NCI-H748 treated with DMSO at 0.1 percent for 48 hours (cell line): ENCODE measurements at places on chromosomes 7 and 10.

DNA sequence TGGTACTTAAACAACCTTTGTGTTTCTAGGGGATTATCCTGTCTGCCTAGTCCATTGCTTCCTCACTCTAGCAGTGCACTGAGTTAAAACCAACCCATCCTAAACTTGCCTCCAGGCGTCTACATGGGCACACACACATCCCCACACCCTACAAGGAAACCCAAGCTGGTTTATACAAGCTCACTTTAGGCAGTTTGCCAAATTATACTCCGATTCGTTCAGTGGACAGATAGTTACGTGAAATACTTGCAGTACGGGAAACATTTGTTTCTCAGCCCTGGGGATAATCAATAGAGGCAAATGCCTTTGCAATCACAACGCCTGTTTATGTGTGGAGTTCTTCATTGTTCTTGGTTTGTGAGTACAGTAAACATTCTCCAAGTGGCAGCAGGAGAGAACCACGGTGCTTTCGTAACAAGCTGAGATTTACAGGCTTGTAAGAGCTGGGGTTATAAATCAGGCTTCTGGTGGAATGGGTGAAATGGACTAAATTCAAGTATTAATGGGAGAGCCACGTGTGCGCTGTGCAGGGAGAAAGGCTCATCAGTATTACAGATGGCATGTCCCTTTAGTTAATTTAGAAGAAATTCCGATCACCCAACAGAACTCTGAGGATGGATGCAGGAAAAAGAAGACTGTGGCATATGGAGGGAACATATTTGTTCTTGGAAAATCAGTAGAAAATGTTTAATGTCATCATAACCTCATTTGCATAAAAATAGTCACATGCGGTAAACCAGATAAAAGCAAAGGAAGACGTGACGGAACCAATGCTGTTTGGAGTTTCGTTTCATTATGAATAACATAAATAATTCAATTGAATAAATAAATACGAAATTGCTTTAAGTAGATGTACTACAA is 217.1 kb downstream of the GALNT17 start:
- no peak for DNase-seq

DNA sequence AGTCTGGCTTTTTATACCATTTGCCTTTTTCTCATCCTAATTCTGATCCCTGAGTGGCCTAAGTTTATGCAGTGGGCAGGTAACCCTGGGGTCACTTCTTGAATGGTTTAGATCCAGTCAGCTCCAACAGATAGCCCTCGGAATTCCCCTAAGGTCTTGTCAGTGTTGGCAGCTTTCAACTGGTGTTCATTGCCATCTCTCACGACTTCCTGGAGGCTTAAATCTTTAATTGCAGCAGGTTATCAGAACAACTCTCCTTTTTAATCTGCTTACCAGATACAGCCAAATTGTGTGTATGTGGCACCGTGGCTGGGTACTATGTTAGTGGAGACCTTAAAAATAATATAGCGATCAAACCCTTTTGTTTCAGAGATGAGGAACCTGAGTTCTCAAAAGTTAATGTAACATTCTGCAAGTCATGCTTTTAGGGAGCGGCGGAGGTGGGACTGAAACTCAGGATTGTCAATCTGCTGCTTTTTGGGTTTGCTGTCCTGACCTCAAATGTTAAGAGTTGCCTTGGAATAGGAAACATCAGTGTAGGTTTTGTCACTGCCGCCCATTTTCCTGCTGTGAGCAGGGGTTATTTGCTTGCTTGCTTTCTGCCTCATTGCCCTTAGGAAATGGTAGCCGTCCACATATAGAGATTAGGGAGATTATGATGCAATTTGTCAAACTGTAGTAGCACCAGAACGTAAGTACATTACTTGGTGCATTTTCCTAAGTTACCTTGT is 818 bp downstream of the DLD start:
- DNase-seq, result no peak

- DNase-seq, result no peak
Measured at GRCh38 chr7:99926321-99926720, 3.1 kb downstream of the GJC3 start.

DNA sequence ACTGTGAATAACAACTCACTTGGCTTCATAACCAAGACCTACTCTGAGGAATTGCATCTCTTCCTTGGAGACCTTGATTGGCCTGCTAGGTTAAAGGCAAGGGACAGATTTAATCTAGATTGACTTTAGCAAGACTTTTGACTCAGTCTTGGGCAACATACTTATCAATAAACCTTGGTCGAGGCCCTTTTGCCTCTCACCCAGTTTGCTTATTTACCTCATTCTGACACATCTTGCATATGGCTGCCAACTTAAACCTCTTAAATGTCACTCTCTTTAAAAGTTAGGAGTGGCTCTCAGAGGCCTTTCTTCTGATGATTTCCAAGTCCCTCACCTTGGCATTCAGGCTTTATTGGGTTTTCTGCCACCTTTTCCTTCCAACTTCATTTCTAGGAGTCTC is 124.5 kb downstream of the BAMBI start:
- DNase-seq, result no peak

DNA sequence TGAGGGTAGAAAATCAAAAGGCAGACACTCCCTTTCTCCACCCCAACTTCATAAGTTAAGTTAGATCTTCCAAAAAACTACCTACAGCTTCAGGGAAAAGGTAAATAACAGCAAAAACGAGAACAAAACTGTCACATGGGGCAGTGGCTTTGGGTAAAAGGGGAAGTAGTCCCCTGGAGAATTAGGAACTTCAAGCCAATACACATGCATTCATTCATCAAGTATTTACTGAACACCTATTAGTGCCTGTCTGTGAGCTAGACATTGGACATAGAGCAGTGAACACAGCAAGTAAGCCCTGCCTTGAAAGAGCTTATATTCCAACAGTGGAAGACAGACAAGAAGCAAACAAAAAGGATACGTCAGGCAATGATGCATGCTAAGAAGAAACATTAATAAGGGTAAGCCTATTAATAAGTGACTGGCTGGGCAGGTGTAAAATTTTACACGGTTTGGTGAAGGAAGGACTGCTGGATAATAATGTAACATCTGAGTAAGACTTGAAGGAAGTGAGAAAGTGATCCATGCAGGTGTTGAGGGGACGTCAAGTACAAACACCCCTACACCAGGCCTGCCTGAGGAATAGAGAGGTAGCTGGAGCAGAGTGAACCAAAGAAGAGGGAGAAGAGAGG is 69.6 kb upstream of the RAPGEF5 start:
- DNase-seq, result no peak

DNA sequence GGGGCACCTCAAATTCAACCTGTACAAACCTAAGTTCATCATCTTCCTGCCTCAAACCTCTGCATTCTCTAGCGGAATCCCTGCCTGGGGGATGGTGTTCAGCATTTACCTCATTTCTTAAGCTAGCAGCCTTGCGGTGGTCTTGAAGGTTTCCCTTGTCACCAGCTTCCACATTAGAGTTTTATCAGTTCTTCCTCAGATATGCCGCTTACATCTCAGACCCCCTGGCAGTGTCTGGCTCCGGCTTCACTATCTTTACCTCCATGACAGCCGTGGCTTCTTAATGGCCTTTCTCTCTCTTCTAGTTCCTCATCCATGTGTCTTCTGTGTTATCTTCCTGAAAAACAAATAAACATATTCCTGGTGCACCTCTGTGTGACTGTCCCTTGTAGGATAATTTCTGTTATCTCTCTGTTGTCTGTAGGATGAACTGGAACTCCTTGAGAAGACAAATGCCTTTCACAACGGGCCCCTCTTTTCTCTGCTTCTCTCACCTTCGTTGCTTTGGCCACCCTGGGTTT is 101.1 kb upstream of the BMPER start:
- no peak for DNase-seq

DNA sequence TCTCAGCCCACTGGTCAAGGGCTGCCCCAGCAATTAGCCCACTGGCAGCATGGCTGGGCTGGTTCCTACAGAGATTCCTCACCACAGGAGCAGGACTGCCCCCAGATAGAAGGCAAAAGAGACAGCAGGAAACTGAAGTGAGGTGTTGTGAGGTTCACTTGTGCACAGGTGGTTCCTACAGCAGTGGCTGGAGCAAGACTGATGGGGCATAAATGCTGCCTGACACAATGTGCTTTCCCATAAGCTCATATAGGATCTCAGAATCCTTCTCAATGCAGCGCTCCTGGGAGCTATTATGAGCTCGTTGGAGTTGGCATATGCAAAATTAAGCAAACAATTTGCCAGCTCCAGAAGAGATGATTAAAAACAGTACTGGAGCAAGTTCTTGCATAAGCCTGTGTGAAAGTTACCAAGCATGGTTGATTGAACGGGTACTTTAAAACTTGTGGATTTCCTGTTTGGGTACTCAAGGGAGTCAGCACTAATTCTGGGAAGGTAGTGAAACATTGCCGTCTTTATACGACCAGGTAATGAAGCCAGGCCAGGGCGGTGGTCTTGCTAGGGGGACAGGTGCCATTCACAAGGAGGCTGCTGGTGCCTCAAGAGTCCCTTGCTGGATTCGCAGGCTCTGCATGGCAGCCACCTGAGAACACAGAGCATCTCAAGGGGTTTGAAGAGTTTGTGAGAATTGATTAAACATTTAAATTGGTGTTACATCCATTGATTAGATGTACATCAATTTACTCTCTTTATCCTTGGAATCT is 20.3 kb upstream of the PRKCQ start:
- no peak for DNase-seq

- DNase-seq, result no peak
Measured at GRCh38 chr10:52387744-52388143, 73.7 kb downstream of the DKK1 start.

DNA sequence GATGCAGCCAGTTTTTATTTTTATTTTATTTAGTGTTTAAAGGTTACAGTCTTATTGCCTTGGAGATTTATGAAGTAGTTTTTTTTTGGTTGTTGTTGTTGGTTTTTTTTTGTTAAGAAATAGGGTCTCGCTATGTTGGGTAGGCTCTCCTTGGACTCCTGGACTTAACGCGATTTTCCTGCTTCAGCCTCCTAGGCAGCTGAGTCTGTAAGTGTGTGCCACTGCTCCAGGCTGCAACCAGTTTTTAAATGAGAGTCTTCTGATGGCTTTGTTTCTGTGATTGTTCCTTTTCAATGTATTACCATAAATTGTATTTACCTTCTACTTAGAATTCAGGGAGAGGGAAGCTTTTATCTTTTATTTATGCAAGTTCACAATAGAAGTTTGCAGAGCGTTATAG is 62.8 kb downstream of the BICC1 start:
- DNase-seq, result peak; percentile 82

DNA sequence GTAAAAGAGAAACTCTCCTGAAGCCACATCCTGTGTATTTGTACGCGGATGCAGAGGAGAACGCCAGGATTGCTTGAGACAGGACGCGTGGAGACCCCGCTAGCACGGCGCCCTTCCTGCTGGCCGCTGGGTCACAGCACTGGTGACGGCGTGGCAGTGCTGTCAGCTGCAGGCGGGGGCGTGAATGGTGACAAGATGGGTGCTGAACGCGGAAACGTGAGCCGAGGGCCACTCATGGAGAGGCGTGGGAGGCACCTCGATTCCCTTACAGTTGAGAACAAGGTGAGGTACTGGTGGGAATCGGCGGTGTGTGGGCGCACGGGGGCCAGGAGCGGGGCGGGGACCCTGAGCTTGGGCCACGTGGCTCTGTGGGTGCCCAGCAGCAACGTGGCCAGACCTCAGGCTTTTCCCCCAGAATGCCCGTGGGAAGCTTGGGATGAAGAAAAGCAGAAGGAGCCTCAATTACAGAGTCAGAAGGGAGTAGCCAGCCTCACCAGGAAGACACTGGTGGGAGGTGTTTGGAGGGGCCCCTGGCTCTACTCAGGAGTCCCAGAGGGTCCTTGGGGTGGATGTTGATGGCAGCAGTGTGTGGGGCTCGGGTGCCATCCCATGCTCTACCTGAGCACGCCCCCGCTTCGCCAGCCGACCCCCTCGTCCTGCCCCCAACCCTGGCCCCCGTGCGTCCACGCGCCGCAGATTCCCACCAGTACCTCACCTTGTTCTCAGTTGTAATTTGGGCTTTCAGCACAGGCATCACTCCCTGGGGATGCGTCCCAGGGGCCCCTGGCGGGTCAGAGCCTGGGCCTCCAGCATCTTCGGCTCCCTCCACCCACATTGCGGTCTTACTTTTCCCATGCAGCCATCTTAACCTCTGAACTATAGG is 208.4 kb upstream of the TCERG1L start:
- no peak for DNase-seq

- no peak for DNase-seq
Measured at GRCh38 chr7:104940023-104940710, 73.8 kb upstream of the KMT2E start.

DNA sequence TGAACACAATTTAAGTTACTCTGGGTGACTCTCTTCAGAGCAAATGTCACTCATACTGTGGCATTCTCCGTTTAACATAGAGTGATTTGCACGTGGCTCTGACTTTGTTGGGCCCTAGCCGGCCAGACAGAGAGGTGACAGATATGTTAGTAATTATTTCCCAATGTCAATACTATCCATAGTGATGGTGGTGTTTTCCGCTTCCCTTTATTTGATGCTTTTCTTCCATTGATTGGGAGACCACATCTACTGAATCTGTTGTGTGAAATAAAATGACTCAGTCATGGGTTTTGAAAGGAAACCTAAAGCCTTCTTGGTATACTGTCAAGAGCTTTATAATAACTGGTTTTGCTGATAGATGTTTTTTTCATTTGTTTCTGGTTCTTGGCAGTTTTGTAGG is 7.4 kb downstream of the AVL9 start:
- DNase-seq, result no peak

DNA sequence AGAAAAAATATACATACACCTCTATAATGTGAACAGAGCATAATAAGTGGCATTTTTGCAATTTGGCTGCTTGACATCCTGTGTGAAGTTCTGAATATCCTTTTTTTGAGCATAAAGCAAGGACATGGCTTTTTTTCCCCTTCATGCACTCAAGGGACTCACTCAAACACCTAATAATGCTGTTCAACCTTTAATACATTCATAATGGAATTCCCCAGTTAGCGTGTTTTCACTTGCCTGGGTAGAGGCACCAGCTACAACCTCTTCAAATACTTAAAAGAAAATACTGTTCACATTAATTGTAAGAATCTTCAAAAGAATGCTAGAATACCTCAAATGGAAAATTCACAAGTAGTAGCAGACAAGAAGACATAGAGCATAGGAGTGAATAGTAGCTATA is 316.8 kb downstream of the PCDH15 start:
- no peak for DNase-seq

GRCh38 chr10:70123817-70124216 is 8.8 kb downstream of the AIFM2 start:
- no peak for DNase-seq

GRCh38 chr10:115052226-115052625 is 40.9 kb upstream of the ATRNL1 start:
- DNase-seq, result no peak

DNA sequence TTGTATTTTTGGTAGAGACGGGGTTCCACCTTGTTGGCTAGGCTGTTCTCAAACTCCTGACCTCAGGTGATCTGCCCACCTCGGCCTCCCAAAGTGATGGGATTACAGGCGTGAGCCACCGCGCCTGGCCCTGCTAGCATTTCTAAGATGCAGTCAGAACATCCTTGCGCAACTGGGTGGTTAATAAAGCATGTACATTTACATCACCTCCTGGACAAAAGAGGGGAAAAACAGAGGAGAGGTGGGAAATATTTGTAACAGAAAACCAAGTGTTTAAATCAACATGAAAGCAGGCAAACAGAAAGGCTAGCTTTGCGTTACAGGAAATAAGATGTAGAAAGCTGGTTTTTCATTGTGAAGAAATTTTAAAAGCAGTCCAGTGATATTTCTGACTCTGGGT is 220.9 kb upstream of the KMT2E start:
- no peak for DNase-seq
